HepG2 (cell line): ENCODE measurements at places on chromosomes 7 and 10.

- DNase-seq = no peak
These were observed 51.5 kb upstream of the OPALIN start for GRCh38 chr10:96410296-96410695.

DNA sequence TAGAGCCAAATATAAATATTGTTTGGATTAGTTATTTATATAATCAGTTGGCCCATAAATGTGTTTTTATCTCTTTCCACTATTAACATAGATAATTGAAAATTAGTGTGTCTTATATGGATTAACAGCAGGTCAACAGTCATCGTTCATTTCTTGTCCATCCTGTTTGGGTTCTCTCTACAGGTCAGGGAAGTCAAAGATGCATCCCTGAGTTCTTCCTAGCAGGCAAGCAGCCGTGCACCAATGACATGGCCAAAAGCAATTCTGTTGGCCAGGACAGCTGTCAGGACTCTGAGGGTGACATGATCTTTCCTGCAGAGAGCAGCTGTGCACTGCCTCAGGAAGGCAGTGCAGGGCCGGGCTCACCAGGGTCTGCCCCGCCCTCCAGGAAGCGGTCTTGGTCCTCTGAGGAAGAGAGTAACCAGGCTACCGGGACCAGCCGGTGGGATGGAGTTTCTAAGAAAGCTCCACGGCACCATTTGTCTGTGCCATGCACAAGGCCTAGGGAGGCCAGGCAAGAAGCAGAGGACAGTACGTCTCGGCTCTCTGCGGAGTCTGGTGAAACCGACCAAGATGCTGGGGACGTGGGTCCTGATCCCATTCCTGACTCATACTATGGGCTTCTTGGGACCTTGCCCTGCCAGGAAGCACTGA, 15.9 kb downstream of the FBH1 start:
- DNase-seq = no peak

- no peak for DNase-seq
These were observed 101.8 kb downstream of the CALN1 start for GRCh38 chr7:72310301-72310700.

GRCh38 chr10:78336402-78336791, 302.7 kb downstream of the RPS24 start:
- DNase-seq = no peak

DNA sequence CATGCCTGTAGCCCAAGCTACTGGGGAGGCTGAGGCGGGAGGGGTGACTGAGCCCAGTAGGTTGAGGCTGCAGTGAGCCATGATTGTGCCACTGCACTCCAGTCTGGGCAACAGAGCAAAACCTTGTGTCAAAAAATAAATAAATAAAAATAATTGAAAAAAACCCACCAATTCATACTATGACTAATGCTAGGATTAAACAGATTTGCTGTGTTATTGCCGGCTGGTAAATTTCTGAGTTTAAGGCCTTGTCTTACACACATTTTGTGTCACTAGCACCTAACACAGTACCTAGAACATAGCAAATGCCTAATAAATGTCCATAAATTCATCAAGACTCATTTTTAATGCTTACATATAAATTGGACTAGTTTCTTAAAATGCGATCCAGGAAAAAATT, 8.7 kb downstream of the ESYT2 start:
- DNase-seq = no peak

DNA sequence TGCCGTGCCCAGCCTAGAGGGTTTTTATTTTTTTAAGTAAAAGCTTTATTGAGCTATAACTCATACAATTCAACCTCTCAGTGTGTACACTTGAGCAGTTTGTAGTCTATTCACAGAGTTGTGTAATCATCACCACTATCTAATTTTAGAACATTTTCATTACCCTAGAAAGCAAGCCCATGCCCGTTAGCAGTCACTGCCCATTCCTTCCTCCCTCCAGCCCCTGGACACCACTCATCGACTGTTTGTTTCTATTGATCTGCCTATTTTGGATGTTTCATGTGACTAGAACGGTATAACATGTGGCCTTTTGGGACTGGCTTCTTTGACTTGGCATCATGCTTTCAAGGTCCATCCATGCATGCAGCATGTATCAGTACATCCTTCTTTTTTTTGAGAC, 25.7 kb upstream of the SEC61A2 start:
- DNase-seq = no peak

- no peak for DNase-seq
These were observed 74.2 kb upstream of the HECW1 start for GRCh38 chr7:43038254-43038653.
